ENCODE measurements at places on chromosomes 11 and 22.

GRCh38 chr11:11605181-11605580, 16.6 kb downstream of the GALNT18 start:
- DNase-seq: no peak

DNA sequence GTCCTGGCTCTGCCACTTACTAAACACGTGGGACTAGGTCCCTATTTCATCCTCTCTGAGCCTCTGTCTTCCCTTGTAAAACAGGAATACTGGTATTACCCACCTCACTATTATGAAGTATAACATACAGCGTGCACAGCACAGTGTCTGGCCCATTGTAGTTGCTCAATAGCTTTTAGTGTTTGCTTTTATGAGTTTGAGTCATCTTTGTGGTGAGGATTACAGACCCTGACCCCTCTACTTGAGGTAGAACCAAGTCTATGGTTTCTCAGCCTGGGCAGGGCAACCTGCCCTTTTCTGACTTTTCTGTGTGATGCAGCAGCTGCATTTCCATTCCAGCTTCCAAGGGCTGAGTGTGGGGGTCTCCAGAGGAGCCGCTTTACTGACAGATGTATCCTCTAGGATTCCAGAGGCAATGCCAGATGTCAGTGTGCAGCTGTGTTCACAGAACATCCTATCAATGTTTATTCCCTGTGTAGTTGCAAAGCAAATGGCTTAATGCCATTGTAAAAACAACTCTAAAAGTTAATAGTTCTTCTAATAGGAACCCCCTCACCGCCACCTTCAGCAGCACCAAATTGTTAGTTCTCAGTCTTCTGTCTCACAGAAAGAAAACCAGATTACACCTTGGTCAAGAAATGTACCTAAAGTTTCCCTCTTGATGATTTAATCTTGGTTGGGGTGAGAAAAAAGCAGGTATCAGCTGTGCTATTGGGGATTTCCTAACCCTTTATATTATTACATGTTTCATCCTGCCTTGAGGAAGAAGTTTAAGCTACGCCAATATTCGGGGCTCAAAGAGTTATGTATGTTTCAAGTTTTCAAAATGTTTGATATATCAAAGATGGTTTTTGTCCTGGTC, 16.8 kb downstream of the PRR5L start:
- no peak for DNase-seq

DNA sequence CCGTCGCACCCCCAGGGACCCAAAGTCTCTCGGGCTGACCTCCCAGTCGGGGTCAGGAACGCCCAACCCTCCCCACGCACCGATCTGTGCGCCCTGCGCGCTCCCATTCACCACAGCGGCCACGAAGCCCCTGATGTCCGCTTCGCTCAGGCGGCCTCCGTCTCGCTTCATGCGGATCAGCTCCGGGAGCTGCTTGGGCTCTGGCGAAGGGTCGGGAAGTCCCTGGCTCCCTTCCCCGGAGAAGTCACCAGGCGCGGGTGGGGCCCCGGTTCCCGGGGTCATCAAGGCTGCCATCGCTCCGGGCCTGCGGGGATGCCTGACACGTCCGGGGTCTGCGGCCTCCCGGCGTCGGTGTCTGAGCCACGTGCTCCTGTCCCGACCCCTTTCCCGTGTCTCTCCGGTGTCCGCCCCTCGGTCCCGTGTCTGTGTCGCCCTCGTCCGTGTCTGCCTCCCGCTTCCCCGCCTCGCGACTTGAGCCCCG, 356 bp downstream of the TYMP start:
- no peak for DNase-seq

DNA sequence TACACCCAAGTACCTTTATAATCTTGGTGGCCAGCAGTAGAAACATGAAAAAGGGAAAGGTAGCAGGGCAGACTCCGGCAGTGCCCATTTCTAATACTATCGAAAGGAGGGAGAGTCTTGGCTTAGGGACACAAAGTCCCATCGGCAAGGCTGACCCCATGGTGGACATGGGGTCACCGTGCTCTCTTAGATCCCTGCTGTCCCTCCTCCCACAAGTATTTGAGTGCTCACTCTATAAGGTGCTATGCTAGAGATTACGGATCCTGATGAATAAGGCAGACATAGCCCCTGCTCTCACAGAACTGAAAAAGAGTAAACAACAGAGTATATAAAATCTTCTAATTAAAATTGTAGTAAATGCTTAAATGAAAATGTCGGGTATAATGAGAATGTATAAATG, 172.4 kb upstream of the PITPNB start:
- no peak for DNase-seq

- peak; percentile 36 for DNase-seq
Observed at GRCh38 chr22:22060200-22061084, 77.9 kb upstream of the TOP3B start.
